ACHN (cell line): ENCODE measurements at places on chromosomes 7 and 10.

- no peak for DNase-seq
Measured at GRCh38 chr10:49474901-49475300, 64.0 kb downstream of the ERCC6 start.

- no peak for DNase-seq
Measured at GRCh38 chr10:95604630-95605029, 43.5 kb upstream of the SORBS1 start.

- no peak for DNase-seq
Measured at GRCh38 chr10:14481752-14482151, 151.0 kb upstream of the FRMD4A start.

DNA sequence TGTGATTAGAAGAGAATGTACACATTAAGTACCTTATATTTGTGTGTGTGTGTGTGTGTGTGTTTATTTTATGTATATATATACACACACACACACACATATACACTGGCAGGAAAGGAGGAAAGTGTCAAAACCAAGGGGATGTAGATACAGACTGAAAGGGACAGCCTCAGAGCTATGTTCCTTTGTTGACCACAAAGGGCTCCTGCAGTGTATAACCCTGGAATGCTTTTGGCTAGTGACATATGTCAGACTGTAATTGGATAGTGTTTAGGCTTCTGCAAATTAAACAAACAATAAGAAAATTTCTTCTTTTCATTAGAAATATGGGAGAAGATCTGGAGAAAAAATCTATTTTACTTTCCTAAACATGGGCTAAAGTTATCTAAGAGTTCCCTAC lies 15.9 kb downstream of the GBF1 start:
- no peak for DNase-seq

GRCh38 chr10:131814567-131815265 lies 86.1 kb upstream of the PPP2R2D start:
- no peak for DNase-seq

- DNase-seq, result peak; percentile 87
Measured at GRCh38 chr7:144720149-144720548, 115.7 kb downstream of the TPK1 start.

- DNase-seq, result no peak
Measured at GRCh38 chr7:16060502-16060901, 360.8 kb downstream of the CRPPA start.

DNA sequence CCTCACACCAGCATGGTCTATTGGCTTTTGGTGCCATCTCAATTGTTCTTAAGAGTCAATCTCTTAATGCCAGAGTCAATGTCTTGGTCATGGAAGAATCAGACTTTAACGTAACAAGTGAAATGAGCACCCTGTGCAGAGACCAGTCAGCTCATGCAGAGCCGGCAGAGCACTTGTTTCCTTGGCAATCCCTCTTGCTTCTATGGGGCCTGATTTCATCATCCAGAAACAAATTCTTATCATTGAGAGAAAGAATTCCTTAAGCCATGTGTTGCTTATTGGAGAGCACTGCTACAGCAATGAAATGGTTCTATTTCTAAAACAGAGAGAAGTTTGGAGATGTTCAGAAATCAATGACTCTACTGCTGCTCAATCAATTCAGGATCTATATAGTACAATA lies 212.8 kb downstream of the IPMK start:
- DNase-seq, result no peak

- DNase-seq, result no peak
Measured at GRCh38 chr7:98364220-98364619, 36.7 kb downstream of the BAIAP2L1 start.

DNA sequence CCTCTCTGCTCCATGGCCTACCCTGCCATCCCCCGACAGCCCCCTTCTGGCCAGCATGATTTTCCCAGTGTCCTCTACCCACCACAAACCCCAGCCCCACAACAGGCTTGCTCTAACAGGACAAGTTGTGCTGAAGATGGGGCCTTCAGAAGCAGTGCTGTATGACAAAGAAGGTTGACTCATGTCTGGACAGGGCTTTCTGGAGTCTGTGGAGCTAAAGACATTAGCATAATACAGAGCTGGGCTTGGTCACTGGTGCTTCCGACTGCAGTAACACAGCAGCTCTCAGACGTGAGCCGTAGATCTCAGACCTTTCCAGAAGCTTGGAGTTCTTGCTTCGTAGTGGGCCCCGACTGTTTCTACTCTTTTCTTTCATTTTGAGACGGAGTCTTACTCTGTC lies 100.5 kb downstream of the GTF2IRD1 start:
- DNase-seq, result no peak

DNA sequence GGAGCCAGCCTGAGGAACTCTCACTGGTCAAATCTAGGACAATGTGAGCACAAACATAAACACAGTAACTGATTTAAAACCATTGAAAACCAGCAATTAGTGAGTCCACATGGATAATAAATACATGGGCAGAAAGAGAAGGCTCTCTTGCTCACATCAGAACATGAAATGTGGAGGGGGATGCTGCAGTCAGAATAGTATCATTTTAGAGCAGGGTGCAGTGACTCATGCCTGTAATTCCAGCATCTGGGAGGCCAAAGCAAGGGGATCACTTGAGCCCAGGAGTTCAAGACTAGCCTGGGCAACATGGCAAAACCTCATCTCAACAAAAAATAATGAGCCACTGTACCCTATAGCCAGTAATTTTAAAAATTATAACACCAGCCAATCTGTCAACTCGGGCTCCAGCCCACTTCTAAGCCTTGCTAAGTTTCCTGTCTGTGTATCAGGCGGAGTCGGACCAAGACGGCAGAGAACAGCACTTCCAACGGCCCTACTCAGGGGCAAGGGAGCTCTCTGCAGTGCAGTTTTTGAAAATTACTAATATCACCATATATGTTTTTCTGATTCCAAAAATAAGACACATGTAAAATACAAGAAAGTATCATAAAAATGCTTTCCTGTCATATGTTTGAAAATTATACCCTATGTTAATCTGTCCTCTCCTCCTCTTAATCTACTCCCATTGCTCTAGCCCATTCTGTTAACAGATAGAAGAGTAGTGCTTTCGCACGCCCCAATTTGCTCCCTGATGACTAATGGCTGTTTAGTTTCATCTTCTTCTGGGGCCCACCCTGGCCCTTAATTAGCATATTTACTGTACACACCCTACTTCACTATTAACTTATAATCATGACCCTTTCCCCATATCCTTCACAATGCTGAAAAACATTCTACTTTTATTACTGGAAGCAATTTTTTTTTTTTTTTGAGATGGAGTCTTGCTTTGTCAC lies 17.1 kb downstream of the URGCP start:
- no peak for DNase-seq

DNA sequence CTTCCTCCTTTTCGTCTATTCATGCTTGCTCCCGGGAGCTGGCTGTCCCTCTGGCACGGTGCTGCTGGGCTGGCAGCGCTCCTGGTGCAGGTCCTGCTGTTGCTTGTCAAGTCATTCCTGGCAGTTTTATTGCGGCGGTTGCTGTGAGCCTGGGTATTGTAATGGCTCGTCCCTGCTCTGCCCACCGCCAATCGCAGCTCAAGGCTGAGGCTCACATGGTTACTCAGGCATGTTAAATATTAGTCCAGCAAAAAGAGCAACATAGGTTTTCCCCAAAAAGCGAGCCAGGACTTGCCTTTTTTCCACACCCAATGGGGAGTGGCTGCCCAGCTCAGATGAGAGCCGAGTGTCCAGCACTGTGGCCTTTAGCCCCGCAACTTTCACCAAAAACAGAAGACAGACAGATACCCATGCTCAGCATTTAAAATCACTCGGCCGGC lies 492.9 kb upstream of the FOXK1 start:
- peak; percentile 89 for DNase-seq

DNA sequence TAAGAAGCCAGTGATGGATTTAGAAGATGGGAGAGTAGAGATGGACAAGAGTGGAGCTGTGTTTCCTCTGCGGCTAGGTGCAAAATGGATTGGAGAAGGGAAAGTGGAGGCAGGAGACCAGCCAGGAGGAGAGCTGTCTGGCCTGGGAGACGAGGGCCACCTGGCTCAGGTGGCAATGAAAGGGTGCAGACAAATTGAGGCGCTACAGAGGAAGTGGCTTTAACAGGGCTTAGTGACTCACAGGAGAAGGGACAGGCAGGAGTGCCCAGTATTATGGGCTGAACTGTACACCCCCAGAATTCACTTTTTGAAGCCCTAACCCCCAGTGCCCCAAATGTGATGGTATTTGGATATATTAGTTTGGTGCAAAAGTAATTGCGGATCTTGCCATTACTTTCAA lies 65.6 kb upstream of the DUSP5 start:
- DNase-seq, result no peak

GRCh38 chr10:117264782-117265181 lies 23.9 kb downstream of the SLC18A2 start:
- no peak for DNase-seq

GRCh38 chr7:121084748-121085336 lies 96.3 kb downstream of the CPED1 start:
- DNase-seq, result peak; percentile 98

DNA sequence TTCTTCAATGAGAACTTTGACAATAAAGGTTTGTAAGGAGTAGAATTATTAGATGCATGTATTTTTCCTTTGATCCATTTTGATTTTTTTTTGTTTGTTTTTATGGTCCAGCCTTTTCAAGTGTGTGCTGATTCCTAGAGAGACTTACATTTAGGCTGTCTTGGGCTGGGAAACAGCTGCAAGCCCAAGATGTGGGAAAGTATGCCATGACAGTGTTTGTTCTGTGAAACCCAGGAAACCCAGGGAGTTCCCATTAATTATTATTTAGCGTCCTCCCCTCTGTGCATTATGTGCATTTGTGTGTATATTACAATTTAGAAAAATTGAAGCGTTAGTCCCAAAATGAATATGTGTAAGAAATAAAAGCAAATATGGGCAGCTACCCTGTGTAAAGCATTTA lies 216.7 kb downstream of the ABCA13 start:
- DNase-seq, result no peak

DNA sequence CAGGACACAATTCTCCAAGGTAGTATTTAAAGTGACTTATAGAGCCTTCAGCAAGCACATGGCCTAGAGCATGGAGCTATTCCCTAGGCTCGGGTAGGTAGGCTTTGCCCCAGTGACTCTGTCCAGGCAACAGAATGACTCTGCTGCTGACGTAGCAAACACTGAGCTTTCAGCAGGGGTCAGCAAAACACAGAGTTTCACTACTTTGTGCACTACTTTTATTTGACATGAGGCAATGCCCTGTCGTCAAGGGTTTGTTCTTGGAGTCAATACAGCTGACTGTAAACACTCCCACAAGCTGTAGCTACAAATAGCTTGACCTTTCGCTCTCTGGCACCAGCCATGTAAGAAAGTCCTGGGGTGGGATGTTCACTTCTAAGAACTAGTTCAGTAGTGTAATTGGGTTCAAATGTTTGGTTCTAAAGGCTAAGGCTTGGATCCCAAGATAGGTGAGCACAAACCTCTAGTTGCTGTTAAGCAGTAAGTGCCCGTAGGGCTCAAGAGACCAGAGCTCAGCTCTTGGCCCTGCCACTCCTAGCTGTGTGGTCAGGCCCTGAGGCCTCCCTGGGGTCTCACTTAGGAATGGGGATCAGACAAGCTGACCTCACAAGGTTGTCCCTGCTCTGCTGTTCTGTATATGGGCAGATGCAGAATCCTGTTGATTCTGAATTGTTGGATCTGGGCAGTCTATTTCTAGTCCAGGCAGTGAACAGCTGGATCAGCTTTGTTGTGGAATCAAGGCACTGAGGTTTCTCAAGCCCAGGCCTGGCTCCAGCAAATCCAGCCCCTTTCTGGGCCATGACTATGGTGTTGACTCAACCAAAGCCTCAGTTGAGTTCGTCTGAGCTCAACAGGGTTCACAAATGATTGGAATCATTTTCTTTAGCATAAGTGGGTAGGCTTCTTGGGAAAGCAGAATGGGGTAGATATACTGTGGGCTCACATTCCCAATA lies 10.7 kb downstream of the NODAL start:
- DNase-seq, result no peak

GRCh38 chr10:33153251-33153967 lies 181.1 kb downstream of the NRP1 start:
- DNase-seq, result no peak

DNA sequence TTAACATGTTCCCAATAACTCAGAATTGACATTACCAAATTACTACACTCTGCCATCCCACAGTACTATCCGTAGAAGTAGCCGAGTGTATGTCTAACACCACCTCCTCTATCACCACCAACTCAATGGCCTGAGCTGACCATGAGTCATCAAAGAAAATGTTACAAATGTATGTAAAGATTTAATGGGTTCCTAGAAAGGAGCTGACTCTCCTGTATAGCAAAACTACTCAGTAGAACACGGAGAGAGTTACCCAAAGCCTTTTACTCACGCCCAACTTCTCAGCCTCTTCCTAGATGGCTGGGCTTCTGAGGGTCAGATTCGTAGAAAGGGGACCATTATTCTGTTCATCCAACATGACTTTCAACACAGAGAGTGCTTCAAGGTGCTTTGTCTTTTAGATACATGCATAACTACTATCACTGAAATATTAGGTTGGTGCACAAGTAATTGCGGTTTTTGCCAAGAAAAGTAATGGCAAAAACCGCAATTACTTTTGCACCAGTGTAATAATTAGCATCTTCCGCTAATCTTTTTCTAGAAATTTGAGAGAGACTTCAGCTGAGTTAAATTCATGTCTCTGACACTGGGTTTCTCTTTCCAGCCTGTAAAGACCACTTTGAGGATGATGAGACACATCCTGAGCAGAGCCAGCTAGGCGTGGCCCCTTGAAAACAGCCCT lies 24.0 kb upstream of the NANOS1 start:
- DNase-seq, result no peak

GRCh38 chr10:49431426-49431825 lies 35.5 kb upstream of the DRGX start:
- DNase-seq, result no peak

DNA sequence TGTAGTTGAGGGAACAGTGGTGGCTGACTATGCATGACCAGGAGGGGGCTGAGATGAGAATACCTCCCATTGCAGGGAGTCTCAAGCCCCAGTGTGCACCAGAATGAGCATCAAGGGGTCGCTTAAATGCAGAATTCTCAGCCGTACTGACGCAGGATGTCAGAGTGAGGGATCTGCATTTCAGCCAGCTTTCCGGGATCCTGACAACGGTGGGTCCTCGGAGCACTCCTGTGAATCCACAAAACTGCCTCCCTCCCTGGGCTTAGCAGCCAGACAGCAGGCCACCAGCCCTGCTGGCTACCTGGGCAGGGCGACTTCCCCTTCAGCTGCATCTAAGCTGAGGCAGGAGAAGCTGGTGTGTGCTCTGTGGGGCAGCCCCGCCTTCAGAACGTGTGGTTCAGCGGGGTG lies 21.8 kb upstream of the LOXL4 start:
- DNase-seq, result no peak

DNA sequence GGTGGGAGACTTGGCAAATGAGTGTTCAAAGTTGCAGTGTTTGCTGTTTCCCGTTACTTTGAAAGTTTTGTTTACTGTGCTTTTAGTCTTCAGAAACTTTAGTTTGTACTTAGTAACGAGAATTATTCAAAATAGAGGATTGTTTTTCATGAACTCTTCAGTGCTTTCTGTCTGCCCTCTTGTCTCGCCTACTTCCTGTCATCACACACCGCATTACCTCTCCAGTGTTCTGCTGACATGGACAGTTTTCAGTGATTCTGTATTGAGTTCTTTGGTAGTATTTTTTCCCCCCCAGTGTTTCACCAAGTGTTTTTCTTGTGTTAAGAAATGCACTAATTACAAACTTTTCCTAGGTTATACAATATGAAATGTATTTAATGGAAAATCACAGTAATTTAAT lies 207.0 kb downstream of the MLLT10 start:
- no peak for DNase-seq
